ENCODE measurements at places on chromosomes 1 and 21.

- peak; percentile 8 for DNase-seq
Measured at GRCh38 chr1:25550155-25550506, 6.7 kb downstream of the LDLRAP1 start.

DNA sequence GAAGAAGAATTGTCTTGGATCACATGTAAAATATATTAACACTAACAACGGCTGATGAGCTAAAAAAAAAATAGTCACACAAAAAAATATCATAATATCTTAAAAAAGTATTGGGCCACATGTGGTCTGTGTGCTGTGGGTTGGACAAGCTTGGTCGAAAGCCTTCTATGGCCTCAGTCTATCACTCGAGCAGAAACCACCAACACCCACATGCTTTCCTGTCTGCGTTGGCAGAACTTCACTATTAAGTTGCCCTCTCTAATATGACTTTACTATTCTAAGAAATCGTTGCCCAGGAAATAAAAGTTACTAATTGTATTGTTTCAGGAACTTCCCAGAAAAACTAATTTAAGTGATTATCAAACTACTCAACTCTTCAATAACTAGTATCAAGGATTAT, 28.2 kb upstream of the ETS2 start:
- DNase-seq = no peak

DNA sequence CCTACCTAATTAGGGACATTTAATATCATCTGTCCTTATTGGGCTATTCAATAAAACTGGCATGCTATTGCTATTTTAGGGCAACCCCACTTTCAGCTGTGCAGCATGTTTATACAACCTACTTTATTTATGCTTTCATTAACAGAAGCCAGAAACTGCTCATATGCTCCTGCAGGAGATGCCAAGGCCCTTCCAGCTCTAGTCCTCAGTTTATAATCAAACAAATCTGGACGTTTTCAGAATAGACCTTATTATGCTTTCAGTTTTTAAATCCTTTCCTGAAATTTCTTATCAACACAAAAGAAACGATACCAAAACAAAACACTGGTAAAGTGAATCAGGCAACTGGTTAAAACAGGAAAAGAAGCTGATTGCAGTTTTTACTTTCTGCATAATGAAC, 53.2 kb downstream of the PTGS2 start:
- DNase-seq = no peak

GRCh38 chr1:190474010-190474409, 3.7 kb downstream of the BRINP3 start:
- DNase-seq = no peak

- no peak for DNase-seq
Measured at GRCh38 chr1:61606448-61607312, 118.3 kb downstream of the TM2D1 start.

All from hematopoietic multipotent progenitor cell treated with erythropoietin and hydrocortisone succinate and interleukin-3 and kit ligand, for 15 days (in vitro differentiated cells).